GM23338 (cell line): ENCODE measurements at places on chromosomes 7 and 10. TPM values are rescaled to one million over a fixed set of nuclear protein-coding genes. Genes with fewer than 3 reads are reported as not detected.

DNA sequence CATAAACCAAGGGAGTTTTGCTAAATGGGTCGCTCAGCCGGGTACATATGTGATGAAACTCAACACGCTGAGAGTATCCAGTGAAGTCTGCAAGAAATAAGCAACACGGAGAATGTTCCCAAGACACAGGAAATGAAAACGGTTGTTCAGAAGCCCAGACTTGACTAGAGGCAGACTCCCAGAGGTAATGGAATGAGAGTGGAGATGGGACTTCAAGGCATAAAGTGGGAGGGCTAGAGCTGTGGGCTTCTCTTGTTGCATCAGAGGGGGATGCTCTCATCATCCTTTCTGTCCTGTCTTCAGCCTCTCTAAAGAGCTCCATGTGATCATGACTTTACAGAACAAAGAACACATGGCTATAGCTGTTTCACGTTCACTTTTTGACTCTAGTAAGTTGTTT lies 88.3 kb downstream of the BAMBI start:
- DNase-seq = no peak
- H3K36me3 ChIP-seq = no peaks in the 10 kb centered on the region
- no peaks in the 10 kb centered on the region for H3K27me3 ChIP-seq
- H3K27ac ChIP-seq = no peak overlapping the region

DNA sequence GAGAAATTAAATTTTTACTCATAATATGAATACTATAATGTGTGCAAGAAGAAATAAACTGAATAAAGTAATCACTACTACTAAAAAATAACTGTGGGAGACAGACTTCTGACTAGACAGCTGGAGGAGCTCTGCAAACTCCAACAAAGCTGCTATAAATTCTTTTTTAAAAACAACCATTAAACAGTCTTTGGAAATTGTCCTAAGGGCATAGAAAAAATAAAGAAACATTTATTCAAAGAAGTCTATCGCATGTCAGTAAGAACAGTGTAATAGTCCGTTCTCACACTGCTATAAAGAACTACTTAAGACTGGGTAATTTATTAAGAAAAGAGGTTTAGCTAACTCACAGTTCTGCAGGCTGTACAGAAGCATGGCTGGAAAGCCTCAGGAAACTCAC lies 56.0 kb downstream of the ZPBP start:
- no peak overlapping the region for H3K27ac ChIP-seq
- no peaks in the 10 kb centered on the region for H3K4me1 ChIP-seq
- no peaks in the 10 kb centered on the region for H3K27me3 ChIP-seq
- H3K4me3 ChIP-seq = no peak overlapping the region
- no peaks in the 10 kb centered on the region for H3K36me3 ChIP-seq
- DNase-seq = no peak

GRCh38 chr7:126398285-126398684 lies 854.5 kb downstream of the GRM8 start:
- H3K27ac ChIP-seq = no peak overlapping the region
- H3K4me1 ChIP-seq = no peaks in the 10 kb centered on the region
- no peak for DNase-seq
- no peaks in the 10 kb centered on the region for H3K36me3 ChIP-seq

GRCh38 chr10:105973360-105973759 lies 1191.1 kb downstream of the SORCS1 start:
- DNase-seq = peak; percentile 34

DNA sequence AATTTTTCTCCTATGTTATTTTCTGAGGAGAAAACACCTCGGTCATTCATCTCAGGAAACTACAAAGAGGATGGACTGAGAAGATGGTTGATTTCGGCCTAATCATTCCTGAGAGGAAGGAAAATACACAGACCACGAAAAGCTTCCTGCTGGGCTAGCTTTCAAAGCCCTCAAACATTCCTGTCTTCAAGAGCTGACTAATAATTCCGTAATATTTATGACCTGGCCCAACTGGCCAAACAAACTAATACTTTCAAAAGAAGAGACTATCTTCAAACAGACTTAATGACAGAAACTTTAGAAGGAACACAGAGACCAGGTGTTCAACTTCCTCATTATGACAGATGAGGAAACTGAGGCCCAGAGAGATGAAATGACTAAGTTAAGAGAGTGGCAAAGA lies 215.1 kb upstream of the FRMD4A start:
- DNase-seq = no peak
- peaks cover 8% of the 10 kb centered on the region for H3K4me1 ChIP-seq
- no peak overlapping the region for H3K4me3 ChIP-seq
- no peaks in the 10 kb centered on the region for H3K36me3 ChIP-seq
- H3K27ac ChIP-seq = no peak overlapping the region

Gene FKBP6
- total RNA-seq = not detected in 2 replicates
